ENCODE measurements at places on chromosomes 2 and 18.
A peak's percentile ranks its signal among the peaks of the same experiment; 100 is the strongest.

- DNase-seq = no peak
Measured at GRCh38 chr18:36650266-36650665, 178.5 kb downstream of the TPGS2 start.

DNA sequence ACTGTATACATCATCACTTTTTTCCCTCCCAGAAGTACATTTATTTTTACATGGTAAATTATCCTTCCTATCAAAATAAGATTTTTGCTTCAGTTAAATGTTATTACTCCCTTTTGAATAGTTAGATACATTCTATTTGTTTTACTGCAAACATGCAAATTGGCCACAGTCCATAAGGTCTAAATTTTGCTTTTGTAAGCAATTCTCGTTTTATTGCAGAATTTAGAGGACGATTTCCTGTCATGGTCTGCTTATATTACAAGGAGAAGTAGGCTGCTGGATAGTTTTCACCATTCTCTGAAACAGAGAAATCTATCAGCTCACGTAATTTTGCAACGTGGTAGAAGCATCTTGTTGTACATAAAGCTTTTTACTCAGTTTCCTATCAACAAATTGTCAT is 1632.5 kb downstream of the LRP1B start:
- DNase-seq = no peak

DNA sequence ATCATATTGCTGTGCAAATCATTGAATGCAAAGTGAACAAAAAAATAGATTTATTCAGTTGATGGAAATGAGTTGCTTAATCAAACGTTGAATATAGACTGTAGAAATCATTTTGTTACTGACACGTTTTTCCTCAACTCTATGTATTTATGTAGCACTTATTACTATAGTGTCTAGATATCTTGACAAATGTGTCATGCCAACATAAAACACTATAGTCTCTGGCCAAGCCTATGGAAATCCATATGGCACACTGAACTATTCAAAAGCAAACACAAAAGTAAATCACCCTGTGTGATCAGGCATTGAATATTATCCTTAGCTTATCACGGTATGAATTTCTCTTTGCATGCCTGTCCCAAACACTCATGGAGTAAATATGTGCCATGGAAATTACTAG is 131.3 kb downstream of the ZNF804A start:
- no peak for DNase-seq

DNA sequence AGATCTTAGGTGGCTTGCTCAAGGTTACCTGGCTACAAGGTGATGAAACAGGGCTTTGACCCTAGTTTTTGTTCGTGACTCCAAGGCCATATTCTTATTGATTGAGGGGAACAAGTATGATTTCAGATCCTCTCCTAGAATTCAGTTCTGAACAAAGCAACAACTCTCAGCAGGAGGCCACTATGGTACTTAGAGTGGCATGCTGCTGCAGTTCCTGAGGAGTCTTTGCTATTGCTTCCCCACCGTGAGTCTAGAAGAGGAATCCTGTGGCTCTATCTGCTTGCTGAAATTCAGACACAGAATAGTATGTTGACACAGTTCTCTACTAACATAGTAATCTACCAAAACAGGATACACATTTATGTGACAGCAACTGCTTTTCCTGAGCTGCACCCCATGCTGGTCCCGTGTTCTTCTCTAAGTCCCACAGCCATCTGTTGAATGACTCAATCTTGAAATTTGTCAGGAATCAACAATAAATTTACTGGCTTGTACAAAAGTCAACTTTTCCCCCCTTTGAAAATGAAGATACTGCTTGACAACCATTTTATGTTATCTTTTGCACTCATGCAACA is 4.1 kb downstream of the TGFBRAP1 start:
- no peak for DNase-seq

DNA sequence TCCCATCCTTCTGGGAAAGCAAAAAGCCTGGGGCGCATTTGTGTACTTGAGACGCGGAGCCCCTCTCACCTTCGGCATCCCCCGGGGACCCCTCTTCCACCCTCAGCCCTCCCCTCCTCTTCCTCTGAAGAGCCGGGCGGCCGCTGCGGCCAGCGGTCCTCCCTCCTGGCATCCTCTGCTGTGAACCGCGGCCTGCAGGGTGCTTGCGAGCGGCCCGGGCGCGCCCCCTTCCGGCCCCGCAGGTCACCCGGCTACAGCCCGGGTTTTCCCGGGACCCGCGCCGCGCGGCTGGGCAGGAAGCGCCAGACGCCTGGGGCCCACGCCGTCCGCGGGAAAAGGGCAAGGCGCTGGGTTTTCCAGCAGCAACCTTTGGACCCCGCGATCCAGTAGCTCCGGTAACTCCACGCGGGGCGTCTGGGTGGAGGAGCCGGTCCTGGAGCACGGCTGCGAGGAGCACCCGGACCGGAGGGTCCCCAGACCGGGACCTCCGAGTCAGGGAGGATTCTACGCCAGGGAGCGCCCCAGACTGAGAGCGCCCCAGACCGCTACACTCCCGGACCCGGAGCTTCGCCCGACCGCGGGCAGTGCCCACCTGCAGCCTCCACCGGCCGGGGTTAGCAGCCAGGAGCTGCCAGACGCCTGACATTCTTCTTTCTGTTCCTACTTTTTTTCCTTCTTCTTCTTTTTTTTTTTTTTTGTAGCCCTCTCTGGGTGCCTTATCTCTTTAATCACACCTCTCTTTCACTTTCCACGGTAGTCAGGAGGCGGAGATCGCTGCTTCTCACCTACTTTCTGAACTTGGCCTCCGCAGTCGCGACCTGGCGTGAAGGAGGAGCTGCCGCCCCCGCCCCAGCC is at the start of gene IL18R1:
TSS of gene IL18R1 (plus strand) at position 271 of the 855 bp plus-strand sequence. CDS start 6,865 bp downstream, outside the sequence.
- peak; percentile 55 for DNase-seq

DNA sequence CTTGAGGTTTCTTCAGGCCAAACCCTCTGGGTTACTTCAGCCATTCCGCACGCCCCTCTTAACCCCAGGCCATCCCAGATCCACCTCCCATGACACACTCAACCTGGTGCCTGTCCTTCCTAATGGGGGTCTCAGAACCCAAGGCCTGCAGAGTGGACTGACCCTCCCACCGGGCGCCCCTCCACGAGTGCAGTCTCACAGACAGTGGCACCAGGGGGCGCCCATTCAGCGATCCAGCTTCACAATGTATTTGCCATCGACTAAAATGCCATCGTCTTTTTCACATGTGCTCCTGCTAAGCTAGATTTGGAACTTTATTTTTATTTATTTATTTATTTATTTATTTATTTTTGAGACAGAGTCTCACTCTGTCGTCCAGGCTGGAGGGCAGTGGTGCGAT is 38.5 kb downstream of the INPP5D start:
- no peak for DNase-seq

DNA sequence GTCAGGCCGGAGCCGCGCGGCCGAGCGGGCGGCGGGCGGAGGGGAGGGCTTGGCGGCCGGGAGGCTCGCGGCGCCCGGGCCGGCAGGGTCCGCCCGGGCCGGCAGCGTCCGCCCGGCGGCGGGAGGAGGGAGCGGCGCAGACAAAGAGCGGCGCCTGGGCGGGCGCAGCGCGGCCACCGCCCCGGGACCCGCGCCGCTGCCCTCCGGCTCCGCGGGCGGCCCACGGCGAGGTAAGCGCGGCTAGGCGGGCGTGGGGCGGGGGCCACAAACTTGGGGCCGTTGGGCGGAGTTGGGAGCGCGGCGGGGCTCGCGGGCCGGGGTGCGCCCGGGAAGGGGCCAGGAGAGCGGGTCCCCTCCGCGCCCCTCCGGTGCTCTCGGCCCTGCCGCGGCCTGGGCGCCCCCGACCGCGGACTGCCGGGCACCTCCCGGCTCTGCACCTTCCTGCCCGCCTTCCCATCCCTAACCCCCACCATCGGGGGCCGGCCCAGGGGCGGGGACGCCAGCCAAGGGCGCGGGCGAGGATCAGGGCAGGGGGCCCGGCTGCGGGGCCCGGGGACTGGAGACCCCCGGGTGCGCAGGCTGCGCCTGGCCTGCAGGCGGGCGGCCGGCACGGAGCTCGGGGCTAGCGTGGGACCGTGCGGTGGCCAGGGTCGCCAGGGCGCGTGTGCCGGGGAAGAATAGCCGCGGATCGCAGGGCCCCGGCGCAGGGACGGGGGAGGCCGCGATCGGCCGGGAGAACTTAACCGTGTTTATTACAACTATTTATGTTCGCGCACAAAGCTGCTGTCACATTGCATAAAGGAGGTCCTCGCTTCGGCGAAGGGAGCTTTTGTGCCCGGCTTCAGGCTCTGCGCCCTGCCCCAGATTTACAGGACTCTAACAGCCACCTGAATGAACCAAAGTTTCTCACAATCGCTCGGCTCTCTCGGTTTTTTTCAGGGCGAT is at the start of gene NCK2:
TSS of gene NCK2 (plus strand) at position 4 of the 945 bp plus-strand sequence. CDS start 110,152 bp downstream, outside the sequence.
- no peak for DNase-seq

DNA sequence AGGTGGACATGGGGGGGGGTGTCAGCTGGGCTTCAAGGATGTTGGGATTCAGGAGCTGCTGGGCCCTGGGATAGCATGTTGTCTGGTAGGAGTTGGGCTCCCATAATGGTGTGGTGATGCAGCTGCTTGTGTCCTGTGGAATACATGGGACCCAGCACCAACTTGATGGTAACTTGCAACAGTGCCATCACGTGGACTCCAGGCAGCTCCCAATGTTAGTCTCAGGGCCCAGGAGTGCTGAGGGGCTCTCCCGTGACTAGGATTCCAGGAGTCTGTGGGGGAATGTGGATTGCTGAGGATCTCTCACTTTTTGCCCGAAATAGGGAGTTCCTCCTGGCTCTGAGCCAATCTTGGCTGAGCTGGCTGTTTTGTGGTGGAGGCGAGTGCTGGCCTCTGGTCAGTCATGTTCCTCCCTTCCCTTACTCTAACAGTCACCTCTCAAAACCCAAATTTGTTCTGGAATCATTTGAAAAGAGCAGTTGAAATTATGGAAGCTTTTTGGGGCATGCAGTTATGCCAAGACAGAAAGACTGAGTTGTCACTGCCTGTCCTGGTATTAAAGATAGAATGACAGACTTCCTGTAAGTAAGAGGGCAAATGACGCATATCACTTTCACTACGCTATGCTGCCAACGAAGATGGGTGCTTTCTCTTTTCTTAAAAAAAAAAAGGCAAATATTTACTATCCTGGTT is 607.1 kb downstream of the ADCYAP1 start:
- no peak for DNase-seq

GRCh38 chr2:232363784-232364615 is 14.6 kb upstream of the ALPP start:
- no peak for DNase-seq

DNA sequence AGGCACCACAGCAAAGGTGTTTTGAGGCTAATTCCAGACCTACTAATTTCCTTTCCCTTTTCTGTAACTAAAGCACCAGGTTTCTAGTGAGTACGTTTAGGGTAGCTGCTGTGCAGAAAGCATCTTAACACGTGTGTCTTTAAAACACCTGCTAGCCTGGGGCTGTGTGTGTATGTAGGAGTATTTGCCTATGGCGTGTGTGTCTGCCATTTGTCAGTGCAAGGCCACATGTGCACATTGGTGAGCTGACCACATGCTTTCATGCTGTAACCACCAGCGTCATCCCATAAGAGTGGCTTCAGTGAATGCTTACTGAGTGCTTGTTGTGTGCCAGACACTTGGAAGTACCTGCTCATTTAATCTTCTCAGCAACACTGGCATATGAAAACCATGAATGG is 241.6 kb downstream of the SEPTIN10 start:
- DNase-seq = no peak

DNA sequence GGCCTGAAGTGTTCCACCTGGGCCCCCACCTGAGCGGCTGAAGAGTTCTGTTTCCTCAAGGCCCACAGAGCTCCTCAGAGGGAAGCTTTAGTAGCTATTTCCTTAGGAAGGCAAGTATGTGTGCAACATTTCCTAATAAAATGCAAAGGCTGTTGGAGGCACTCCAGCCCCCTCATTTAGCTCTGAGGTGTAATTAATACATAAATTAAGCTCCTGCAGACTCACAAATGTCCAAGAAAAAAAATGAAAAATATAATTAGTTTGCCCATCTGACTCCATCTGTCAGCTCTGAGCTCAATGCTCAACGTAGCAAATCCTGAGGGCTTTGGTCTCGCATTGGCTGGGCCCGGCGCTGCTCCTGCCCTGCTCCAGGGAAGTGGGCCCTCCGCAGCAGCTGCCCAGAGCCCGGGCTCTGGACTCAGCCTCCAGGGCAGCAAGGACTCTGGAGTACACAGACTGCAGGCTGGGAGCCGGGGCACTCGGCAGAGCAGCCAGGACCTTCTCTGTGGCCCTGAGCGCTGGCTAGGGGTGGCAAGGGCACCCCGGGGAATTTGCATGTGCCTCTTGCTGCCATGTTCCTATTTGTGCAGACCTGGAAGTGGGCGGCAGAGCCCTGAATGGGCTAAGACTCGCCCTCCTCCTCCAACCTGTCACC is 23.4 kb upstream of the C1QL2 start:
- DNase-seq = no peak

GRCh38 chr2:26613241-26614215 is 27.6 kb downstream of the CIB4 start:
- DNase-seq = no peak

DNA sequence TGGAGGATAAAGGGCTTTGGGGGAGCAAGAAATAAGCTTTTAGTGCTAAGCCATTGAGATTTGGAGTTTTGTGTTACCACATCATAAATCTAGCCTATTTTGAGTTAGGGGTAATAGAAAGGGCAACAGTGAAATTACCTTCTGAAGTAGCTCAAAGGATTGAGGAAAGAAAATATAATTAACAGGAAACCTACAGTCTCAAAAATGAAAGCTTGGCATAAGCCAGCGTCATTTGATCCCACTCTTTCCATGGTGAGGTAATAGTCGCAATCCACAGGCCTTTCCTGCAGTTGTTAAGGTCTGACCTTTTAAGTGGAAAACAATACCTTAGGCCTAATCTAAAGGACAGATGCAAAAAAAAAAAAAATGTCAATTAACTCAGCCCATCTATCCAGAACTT is 182.7 kb downstream of the UXS1 start:
- DNase-seq = no peak

GRCh38 chr2:231960810-231961348 is 634 bp upstream of the DIS3L2 start:
- DNase-seq = no peak

DNA sequence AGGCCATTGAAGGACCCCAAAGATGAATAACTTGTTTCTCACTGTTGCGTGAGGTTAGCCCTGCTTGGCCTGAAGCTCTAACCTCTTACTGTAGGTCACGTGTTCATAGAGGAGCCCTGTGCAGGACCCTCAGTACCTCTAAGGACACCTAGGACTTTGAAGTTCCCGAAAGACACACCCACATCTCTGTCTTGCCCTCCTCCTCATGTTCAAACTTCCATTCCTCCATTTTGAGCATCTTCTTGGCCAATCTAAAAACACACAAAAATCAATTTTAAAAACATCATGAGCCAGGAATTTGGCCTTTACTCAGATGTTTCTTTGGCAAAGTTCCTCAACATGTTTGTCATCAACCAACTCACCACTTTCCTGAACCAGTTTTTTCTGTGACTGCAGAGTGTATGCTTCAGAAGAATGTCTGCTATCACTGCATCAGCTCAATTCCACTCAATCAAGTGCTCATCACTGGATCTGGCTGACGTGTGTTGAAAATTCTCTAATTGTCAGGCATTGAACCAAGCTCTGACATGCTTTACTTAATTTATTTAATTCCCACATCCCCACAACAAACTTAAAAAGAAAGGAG is 101.6 kb downstream of the AP1S3 start:
- no peak for DNase-seq

DNA sequence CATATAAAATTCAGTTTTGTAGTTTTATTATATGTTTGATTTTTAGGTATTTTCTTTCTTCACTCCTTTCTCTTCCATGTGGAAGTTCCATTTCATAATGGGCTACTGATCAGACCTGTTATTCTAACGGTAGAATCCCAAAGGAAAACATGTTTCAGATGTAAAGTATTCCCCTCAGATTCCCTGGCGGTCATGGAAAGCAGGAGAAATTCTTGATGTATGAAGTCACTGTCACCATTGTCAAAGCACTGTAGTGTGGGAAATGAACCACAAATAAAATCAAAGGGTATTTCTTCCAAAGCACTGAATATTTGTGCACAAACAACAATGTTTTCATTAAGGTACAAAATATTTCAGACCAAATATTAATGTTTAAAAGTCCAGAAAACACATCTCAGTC is 237.3 kb upstream of the KLHL14 start:
- DNase-seq = no peak
